ENCODE measurements at places on chromosomes 11 and 22.

DNA sequence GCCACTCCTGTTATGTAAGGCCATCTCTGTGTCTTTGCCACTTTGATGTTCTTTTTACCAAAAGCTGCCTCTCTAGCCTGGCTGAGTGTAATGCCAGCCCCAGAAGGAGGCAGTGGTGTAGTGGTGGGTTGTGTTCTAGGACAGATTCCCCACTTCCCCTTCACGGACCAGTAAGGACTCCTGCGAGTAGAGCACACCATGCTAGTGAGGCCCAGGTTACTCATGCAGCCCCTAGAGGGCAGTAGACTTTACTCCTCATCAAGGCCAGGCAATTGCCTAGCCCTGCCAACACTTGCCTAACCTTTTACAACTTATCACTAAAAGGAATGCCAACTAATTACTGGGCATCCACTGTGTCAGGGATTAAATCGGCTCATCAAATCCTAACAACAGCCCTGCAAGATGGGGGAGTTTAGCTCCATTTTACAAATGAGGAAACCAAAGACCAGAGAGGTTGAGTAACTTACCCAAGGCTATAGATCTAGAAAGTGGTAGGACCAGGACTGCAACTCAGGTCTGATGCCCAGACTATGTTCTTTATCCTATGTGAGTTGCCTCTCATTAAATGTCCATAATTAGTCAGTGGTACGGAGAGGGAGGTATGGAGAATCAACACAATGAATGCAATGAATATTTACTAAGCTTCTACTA is 75.3 kb downstream of the APIP start:
- DNase-seq: no peak

- DNase-seq: no peak
Observed at GRCh38 chr22:43066844-43067385, 22.3 kb downstream of the TTLL1 start.

DNA sequence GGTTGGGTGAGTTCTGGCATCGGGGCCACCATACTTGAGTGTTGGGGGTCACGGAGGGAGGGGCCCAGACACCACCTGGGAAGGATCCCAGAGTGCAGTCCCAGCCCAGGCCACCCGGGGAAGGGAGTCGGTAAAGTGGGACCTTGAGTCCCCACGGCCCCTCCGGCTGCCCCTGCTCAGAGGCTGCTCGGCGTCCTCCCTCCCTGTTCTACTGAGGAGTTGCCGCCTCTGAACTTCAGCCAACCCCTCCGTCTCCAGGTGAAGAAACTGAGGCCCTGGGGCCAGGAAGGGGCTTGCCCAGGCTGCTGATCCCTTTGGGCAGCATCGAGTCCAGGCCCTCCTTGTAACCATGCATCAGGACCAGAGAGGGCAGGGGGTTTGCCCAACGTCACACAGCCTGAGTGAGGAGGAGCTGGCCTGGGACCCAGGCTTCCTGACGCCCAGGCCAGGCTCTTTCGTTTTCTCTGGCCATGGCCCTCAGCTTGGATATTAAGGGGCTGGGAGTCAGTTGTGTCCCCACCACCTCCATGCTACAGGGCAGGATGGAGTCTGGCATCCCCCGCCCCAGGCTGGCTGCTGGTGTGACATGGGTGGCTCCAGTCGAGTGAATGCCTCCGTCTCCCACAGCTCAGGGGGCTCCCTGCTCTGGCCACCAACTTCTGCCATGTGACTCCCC is 1.3 kb downstream of the PARVG start:
- no peak for DNase-seq

- no peak for DNase-seq
Observed at GRCh38 chr11:28836285-28837081, 728.3 kb downstream of the METTL15 start.

- DNase-seq: no peak
Observed at GRCh38 chr11:57073128-57073527, 84.4 kb downstream of the OR5AK2 start.
